ENCODE measurements at places on chromosomes 4 and X.

DNA sequence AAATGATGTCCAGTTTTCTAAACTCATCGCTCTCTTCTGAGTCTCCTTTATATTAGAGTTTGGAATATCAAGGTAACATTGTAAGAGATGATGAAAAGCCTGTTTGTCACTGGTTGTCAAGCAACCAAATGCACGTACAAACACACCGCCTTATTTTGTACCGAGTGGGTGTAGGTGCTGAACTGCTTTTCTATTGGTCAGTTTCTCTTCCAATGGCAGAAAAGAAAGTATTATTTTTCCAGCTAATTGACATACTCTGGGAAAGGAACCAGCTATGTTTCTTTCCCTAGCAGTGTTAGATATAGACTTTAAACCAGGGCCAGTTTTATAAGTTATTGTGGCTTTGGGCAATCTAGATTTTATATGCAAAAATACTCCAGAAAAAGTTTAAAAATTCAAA, 6.6 kb upstream of the PPM1K start:
- DNase-seq, result no peak

DNA sequence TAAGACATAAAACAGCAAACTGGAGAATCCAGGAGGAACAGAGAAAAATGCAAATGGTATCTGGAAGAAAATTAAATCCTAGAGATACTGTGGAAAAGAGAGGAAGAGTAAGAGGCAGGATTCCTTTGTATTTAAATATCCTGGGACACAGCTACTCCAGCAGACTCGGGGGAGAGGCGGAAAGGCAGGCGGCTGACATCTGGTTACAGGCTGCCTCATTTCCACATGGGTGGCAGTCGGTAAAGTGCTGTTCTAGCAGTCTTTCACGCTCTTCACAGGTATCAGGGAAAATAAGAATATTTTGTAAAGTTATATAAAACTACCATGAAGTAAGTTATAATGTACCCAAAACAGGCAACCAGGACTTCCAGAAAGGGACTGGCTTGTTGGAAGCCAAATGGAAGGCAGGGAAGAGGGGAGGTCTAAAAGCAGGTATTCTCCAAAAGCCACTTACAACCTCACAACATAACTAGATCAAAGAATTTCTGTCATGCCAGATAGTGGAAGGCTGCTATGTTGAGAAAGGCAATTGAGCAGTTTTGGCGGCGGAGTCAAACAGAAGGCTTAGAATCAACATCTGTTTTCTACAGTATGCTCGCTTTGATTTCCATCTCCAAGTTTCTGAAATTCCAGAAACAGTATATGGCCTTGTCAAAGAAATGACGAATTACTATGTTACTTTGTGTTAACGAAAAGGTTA, 1.3 kb upstream of the TIGD2 start:
- DNase-seq, result peak; percentile 16

- DNase-seq, result no peak
Measured at GRCh38 chr4:143084566-143084965, 100.2 kb upstream of the USP38 start.

DNA sequence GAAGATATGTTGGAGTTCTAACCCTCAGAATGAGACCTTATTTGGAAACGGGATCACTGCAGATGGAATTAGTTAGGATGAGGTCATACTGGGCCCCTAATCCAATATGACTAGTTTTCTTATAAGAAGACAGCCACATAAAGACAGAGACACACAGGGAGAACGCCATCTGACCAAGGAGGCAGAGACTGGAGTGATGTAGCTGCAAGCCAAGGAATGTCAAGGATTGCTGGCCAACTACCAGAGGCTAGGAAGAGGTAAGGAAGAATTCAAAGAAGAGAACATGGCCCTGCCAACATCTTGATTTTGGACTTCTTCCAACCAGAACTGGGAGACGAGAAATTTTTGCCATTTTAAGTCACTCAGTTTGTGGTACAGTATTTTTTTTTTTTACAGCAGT, 152.8 kb upstream of the DIPK2B start:
- no peak for DNase-seq

GRCh38 chr4:38866973-38867477, 581 bp upstream of the FAM114A1 start:
- no peak for DNase-seq

DNA sequence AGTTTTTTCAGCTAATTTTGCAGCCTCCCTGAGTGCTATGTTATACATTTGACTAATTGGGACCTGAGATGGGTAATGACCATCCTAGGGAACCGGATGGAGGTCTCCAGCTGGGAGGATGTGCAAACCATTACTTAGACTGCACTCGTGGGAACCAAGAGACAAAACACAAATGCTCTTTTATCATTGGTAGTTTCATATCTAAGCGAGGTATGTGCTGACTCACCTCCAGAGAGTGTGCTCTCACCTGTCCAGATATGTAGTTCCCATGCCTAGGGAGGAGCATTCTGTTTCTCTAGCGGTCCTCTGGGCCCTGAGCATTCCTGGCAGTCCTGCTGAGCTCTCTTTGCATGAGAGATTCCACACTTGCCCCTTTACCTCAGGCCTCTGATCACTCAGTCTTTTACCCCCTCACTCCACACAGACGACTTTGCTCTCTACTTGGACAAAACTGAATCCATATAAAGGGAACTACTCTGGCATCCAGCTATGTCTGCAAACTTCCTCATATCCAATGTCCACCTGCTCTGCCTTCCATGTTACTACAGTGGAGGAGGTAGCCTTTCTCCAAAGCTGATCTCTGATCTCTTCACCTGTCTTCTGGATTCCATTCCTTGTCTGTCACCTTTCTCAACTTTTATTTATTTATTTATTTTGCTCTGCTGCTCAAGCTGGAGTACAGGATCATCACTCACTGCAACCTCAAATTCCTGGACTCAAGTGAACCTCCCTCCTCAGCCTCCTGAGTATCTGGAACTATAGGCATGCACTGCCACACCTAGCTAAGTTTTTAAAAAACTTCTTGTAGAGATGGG, 88.4 kb downstream of the LRP2BP start:
- DNase-seq, result peak; percentile 34

DNA sequence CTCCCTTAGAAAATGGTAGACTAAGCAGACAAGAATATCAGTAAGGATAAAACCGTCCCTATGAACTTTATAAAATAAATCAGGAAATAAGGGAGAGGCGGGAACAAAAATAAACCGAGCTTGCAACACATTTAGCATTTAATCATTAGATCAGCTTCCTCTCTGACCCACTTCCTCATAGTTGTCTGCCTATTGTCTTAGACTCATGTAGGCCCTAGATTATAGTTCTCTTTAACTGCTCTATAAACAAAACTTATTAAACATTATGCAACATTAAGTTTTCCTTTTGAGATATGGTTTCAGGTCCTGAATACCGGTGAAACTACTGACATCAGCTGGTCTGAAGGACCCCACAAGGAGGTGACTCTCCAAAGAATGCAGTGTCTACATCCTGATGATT, 15.8 kb upstream of the SRD5A3 start:
- DNase-seq, result no peak

GRCh38 chr4:118991686-118992085, 103.0 kb downstream of the SYNPO2 start:
- no peak for DNase-seq

DNA sequence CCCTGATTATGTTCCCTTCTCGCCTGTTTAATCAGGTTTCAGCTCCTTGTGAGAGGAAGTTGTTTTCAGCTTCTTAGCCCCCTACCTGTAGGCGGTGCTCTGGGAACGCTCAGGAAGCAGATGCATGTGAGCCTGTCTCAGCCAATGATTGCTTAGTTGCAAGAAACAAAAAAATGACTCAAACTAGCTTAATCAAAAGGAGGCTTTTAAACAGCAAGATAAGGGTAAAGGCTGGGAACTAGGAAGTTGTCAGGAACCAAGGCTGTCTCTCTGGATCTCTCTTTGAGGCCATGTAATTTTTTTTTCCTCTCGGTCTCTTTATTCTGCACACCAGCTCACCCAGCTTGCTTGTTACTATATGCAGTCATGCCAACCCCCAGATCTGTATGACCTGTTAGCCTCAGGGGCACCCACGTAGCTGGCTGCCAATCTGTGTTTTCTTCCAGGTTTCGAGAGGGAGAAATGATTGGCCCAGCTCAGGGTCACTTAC, 109.1 kb downstream of the PTTG2 start:
- DNase-seq, result no peak

DNA sequence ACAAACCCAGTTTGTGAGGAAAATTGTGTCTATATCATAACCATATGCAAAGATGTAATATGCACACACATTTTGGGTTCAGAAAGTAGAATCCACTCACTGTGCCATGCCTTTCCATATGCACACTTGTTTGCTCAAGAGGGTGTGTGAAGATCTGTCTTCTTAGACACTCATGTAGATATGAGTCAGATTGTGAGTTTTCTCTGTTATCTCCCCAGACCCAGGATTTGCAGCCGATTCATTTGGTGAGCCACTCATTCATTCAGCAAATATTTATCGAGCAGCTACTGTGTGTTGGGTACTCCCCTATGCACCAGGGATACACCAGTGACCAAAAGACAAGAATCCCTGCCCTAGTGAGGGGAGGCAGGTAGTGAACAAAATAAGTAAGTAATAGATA, 81.5 kb downstream of the CLCN5 start:
- no peak for DNase-seq

GRCh38 chr4:142944565-142944964, 98.5 kb upstream of the INPP4B start:
- DNase-seq, result no peak

DNA sequence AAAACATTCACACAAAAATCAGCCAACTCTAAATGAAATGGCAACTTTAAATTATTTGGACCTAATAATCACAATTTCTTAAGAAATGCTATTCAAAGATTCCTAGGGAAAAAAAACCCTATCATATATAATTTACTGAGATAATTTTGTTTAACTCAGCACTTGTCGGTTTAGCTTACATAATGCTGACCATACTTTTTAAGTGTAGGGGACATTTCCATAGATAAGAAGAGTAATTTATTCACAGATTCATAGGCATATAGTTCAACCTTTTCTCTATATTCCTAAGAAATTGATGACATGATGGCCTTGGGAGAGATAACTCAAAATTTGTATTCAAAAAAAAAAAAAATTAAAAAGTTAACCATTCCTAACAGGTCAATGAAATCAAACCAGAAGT, 260.8 kb upstream of the PGRMC2 start:
- no peak for DNase-seq

DNA sequence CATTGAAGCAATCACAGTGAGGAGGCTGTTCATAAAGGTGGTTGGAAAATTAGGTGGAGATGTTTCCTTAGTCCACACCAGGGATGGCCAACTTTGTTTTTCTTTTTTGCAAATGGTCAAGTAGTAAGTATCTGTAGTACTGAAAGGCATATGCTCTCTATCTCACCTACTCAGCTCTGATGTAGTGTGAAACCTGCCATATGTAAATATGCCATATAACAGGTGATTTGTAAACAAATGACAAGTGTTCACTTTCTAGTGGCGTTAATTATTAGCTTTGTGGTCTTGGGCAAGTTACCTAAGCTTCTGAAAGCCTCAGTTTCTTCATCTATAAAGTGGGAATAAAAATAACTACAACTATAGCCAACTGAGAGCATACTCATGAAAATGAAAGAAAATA, 421.4 kb upstream of the LCORL start:
- no peak for DNase-seq

DNA sequence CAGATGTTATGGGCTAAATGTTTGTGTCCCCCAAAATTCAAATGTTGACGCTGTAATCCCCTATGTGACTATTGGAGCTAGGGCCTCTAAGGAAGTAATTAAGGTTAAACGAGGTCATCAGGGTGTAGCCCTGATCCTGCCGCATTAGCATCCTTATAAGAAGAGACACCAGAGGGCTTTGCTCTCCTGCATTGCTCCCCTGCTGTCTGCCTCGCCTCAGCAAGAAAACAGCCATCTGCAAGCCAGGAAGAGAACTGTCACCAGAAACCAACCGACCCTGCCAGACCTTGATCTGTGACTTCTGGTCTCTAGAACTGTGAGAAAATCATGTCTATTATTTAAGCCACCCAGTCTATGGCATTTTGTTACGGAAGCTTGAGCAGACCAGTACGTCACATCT, 331.9 kb downstream of the DCTD start:
- DNase-seq, result no peak

DNA sequence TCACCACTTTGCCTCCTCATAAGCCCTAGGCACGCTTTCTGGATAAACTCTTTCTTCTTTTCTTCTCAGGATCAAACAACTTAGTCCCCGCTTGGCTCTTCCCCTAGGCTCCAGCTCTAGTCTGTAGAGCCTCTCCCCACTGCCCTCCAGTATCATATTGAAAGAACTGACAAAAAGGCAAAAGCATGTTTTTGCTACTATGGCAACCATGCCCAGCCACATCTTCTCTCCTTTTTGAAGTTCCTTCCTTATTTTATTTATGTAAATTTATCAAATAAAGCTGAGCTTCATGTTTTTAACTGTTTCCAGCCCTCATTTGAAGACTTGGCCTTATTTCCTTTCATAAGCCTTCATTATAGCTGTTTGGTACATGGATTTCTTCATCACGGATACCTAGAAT, 86.0 kb upstream of the LIMCH1 start:
- DNase-seq, result no peak

DNA sequence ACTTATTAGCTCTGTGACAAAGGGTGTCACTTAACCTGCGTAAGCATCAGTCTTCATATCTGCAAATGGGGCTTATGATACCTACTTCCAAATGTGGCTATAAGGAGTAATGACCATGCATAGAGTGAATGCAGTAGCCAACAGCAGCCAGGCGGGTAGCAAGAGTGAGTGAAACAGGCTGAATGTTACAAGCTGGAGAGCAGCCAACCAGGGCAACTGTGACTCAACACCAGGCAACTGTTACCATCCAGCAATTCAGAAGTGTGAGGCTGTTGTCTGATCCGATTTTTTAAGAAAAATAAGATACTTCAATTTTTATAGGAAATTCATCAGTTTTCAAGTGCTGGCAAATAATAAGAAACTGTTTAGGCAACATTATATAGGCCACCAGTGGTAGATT, 270.2 kb upstream of the TAPT1 start:
- no peak for DNase-seq

GRCh38 chr4:128800701-128801284, 8.7 kb upstream of the JADE1 start:
- no peak for DNase-seq

Data from retina (tissue), 1 donor.